Trophoblast cell (in vitro differentiated cells and primary cell): ENCODE measurements at places on chromosomes 7 and 10.

GRCh38 chr7:148492157-148492860 lies 98.3 kb upstream of the C7orf33 start:
- no peak for DNase-seq

- DNase-seq: no peak
These were observed 2.4 kb upstream of the GRID1 start for GRCh38 chr10:86368987-86369386.

DNA sequence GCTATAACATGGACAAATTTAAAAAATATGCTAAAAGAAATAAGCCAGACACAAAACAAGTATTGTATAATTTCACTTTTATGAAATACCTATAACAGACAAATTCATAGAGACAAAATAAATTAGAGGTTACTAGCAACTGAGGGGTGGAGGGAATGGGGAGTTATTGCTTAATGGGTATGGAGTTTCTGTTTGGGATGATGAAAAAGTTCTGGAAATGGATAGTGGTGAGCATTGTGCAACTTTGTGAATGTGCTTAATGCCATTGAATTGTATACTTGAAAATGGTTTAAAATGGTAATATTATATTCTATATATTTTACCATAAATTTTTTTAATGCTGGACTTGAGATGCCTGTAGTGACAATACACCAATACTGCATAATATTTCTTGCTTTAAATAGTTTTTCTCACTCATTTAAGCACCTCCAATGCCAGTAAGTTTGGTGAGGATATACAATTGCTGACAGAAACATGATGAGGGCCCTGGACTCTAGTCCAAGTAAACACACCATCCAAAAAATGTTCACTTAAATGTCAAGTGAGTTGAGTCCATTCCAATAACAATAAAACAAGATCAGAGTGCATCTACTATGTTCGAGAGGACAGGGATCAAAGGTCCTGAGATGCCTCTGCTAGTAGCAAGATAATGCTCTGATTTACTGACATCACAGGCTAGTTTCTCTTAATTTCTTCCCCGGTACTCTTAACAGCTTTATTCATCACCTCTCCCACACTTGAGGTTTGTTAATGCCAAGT lies 71.9 kb downstream of the NT5C2 start:
- DNase-seq: no peak

DNA sequence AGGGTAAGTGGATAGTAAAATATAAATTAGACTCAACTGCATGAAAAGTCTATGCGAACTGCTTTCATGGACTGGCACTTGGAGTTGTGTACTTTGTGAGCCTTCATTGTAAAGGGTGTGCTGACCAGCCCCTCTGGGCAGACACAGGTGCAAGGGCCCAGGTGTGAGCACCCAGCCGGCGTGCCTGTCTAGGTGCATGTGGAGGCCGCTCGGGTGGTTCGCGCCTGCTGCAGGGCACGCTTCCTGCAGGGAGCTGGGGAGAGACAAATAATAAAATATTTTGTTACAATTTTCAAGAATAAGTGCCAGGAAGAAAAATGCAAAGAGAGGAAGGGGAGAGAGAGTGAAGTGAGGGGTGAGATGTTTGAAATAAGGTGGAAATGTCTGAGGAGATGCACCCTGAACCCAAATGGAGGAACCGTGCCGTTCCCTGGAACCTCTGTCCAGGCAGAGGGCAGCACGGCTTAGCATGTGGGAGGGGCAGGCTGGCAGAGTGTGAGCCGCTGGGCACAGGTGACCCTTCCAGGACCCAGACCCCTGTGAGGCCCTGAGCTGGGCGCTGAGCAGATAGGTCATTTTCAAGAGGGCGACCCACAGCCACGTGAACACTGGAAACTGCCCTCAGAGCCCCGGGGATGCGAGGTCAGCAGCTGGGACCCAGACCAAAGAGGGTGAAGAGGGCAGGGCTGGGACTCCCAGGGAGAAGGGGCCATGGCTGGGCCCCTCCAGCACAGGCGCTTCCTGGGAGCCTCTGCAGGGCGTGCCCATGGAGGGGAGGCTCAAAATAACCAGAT lies 28.7 kb downstream of the RNF32 start:
- no peak for DNase-seq

DNA sequence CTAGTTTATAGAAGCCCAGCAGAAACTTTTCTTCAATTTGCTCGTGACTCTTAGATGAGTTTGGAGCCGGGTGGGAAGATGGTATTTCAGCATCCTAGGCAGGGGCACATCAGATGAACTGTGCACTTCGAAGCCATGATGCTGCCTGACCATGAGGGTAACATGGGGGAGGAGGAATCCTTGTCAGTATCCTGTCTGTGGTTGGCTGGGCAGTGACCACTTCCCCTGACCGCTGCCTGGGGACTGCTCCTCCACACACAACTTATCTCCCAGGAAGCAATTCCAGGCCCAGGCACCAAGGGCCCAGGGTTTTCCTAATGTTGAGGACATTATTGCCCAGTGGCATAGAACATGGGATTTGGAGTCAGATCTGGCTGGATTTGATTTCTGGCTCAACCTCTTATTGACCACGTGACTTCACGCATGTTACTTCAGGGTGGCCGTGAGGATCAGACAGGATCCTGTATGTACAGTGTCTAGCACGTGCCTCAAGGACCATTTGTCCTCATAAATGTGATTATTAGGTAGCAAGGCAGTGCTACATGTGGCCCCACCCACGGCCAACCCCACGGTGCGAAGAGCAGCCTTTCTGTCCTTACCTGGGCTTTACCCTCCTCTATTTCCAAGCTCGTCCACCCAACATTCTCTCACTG lies 65.2 kb downstream of the PTPRE start:
- DNase-seq: no peak

- no peak for DNase-seq
These were observed 53.5 kb upstream of the PPP1R17 start for GRCh38 chr7:31633467-31633866.

GRCh38 chr10:109504401-109504800 lies 418.9 kb downstream of the XPNPEP1 start:
- DNase-seq: no peak
